T-helper 2 cell treated with Interferon-gamma antibody and Interleukin-4, amounts not matched to agents 100 ng/mL and 5 ng/mL, for 36 hours (primary cell): ENCODE measurements at places on chromosomes 16 and 17. TPM values are rescaled to one million over a fixed set of nuclear protein-coding genes. Genes with fewer than 3 reads are reported as not detected.

Gene KRTAP4-3
- total RNA-seq, result not detected in 2 replicates

Gene CYGB
- 0.11 TPM in 1 of 2 replicates, not detected in the other for total RNA-seq

Gene VASN
- total RNA-seq, result not detected in 2 replicates

Gene CDH1
- 0.36 and 0.73 TPM in 2 replicates for total RNA-seq

Gene PRAC1
- total RNA-seq, result not detected in 2 replicates
